Dermis microvascular lymphatic vessel endothelial cell (primary cell): ENCODE measurements at places on chromosomes 11 and 22.

DNA sequence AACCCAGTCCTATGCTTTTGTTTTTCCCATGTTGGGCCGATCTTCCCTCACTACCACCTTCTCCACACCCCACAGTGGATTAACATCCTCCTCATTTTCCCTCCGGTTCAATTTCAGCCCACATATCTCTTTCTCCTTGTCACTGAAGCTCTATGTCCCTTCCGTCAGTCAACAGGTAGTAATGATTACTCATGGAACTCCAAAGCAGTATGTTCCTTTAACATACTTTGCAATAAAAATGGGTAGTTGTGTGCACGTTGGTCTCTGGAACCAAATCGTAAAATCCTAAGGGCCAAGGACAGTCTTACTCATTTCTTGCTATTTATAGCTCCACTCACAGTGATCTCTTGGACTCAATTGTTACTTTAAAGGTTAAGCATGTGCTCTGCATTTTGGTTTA lies 20.2 kb downstream of the AMOTL1 start:
- no peak for DNase-seq

DNA sequence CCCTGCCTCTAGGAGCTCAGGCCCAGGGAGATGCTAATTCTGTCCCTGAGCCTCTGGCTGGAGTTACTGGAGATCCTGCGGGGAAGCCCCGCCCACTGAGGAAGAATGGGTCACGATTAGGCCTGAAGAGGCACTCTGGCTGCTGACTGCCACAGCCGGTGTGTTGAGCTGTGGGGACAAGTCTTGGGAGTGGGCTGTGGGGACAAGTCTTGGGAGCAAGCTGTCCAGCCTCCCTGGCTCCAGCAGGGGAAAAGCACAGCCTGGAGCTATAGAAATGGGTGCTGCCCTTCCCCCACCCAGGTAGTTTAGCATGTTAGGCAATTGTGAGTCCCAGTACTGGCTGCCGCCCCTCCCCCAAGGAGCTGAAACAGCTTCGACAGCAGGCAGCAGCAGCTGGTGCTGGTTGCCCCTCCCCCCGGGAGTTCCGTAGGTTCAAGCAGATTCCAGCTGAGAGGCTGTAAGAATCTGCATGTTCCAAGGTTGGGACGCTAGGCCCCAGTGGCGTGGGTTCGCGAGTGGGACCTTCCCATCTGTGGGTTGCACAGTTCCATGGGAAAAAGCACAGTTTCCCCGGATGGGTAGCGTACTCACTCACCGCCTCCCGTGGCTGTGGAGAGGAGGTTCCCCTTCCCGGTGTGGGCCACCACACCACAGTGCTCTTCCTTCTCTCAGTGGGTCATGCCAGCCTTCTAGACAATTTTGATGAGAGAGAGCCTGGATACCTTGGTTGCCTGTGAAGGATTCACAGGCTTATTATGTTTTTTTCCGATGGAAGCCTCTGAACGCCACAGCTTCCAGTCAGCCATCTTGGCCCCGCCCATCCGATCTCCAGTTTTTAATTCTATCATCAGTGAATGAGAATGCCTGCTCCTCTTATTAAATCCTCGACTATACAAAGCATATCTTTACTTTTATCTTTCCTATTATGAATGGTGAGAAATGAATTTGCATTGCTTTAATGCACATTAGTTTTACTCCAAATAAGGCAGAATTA lies 61.5 kb downstream of the MSANTD4 start:
- no peak for DNase-seq

- DNase-seq: no peak
Observed at GRCh38 chr22:47171441-47172221, 409.2 kb downstream of the TBC1D22A start.

GRCh38 chr11:36062796-36063365 lies 119.0 kb downstream of the LDLRAD3 start:
- DNase-seq: no peak

- no peak for DNase-seq
Observed at GRCh38 chr11:5242208-5242607, 7.4 kb downstream of the HBG1 start.

DNA sequence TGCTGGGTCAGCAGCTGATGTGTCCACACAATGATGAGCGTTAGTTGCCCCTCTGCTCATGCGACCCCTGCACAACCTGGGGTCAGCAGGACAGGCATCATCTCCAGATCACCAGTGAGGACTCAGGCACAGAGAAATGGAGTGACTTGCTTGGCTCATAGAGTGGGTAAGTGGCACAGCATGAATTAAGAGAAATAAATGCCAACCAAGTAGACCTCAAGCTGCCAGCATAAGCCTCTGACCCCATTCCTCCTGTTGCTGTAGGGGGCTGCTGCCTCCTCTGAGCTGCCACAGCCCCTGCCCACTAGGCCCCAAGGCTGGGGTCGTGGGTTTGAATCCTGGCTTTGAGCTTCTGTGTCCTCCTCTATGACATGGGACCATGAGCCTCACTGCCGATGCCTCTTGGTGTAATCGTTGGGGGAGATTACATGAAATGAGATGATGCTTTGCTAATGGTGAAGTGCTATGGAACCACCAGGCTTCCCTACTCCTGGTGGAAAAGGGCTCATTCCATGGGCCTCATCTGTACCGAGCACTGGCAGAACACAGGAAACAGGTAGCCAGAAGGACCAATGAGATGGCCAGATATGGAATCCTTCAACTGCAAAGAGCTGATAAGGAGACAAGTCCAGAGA lies 33.6 kb downstream of the LRRC32 start:
- no peak for DNase-seq

- DNase-seq: no peak
Observed at GRCh38 chr11:45563810-45564209, 101.6 kb downstream of the CHST1 start.

- DNase-seq: no peak
Observed at GRCh38 chr11:116637766-116638165, 135.0 kb downstream of the BUD13 start.
